ENCODE measurements at places on chromosomes 2 and 18. TPM values are rescaled to one million over a fixed set of nuclear protein-coding genes. Genes with fewer than 3 reads are reported as not detected.

Gene RMDN2
- 6.6 TPM for total RNA-seq

Gene SH3BP4
- total RNA-seq = 17.5 TPM

Gene SH3YL1
- 21.1 TPM for total RNA-seq

Gene CD8A
- 1.3 TPM for total RNA-seq

Gene SCN9A
- total RNA-seq = 5.7 TPM

Gene ANKMY1
- 12.9 TPM for total RNA-seq

Gene SLC30A3
- 1.4 TPM for total RNA-seq

Gene IRS1
- 10.8 TPM for total RNA-seq

Gene ZNF804A
- total RNA-seq = 1.2 TPM

Gene SCN2A
- 0.62 TPM for total RNA-seq

GRCh38 chr2:157349949-157350515 is 24.4 kb upstream of the ERMN start:
- DNase-seq = no peak

- no peak for DNase-seq
Measured at GRCh38 chr2:168330624-168331423, 83.4 kb upstream of the STK39 start.

DNA sequence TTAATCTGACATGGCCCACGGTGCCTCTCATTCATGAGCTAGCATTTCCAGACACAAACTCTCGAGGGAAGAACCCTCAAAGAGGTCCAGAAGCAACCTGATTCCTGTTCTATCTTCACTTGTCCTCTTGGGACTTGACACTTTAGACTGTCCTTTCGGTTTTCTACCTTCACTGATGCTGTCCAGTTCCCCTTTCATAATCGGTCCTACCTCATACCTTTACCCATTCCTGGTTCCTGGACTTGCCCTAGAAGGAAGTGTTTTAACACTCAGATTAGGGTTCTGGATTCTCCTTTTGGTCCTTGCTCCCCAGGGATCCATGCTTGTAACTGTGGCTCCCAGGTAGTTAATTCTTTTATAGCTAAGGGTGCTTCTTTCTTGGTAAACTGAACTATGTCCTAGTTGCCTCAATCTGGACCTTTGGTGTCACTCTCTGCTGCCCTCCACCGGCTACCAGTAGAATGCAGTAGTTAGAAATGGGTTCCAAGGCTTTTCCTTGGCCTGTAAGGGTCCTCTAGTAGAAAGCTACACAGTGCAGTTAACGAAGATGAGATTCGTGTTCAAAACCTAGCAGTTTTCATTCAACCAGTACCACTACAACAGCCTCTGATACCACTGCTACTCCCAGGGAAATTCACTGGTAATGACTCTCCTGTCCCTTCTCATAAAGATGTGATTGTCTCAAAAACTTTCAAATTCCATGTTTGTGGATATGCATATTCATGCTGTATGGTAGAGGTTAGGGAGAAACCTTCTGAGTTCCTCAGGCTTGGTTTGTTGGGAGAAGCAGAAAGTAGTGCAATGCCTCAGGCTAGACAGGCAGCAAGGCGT is 178.1 kb upstream of the CYP26B1 start:
- DNase-seq = no peak

DNA sequence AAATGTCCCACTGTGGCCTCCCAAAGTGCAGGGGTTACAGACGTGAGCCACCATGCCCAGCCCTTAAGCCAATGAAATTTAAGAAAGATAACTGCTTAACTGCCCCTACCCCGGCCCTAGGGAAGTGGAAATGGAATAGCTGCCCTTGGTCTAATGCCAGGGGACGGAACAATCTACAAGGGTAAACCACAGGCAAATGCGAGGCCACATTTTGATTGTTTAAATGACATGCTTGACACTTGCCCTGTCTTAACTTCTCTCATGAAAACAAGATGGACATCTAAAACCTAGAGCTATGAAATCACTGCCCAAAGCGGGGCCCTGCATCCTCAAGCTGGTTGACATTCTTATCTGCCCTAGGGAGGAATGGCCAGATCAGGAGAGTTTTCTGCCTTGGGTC is 5.5 kb upstream of the ITSN2 start:
- no peak for DNase-seq

- DNase-seq = no peak
Measured at GRCh38 chr18:46273861-46274260, 169.7 kb downstream of the HAUS1 start.

DNA sequence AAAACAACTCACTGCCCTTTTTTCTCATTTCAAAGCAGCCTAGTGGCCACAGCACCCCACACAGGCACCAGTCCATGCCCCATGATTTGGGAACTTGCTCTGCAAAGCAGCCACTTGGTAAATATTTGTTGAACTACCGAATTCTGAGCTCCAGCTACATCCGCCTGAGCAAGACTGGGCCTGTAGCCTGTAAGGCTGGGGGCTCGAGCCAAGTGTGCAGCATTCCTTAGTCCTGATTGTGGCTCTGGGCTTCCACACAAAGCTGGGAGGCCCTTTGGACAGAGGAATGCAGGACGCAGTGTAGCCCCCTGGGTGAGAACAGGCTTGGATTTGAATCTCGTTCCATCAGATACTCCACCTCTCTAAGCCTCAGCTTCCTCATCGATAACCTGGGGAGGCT is 88.4 kb downstream of the ACTR2 start:
- peak; percentile 89 for DNase-seq

DNA sequence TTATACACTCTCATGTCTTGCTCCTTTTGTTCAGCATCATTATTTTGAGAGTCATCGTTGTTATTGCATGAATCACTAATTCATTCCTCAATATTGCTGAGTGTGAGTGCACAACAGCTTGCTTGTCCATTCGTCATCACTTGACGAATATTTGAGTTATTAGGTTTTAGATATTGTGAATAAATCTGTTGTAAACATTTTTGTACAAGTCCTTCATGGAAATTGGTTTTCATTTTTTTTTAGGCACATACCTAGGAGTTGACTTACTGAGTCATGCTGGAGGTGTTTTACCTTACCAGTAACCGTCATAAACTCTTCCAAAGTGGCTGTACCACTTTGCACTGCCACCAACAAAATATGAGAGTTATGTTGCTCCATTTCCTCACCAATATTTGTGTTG is 84.2 kb upstream of the NCK2 start:
- no peak for DNase-seq

DNA sequence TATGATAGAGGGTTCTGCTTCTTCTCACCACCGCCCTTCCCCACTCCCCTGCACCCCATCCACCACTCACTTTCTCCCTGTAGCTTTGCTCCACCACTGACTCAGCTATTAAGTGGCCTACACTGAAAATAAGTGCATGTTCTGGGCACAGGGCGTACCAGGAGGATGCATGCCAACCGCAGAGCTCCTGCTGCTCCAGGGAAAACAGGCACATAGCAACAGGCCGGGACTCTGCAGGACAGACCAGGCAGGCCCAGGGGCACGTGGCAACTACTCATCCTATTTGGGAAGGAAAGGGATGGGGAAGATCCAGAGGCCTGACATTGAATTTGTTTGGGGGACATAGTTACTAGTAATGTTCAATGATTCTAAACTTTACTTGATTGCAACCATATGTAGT is 28.4 kb downstream of the ARL4C start:
- no peak for DNase-seq

DNA sequence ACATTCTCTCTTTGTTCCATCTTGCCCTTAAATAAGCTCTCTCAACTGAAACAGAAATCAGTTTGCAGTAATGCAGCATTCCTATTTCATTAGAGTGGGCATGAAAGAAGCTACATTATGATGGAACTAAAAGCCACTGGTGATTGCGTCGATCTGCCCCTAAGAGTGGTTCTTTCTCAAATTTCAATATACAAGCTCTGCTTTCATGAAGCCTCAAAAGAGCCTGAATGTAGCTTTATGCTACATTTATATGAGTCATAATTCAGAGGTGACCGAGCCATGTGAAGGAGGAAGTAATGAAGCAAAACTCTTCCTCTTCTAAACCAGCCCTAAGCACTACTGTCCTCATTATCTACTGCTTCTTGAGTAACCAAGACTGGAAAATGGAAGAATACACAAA is 64.8 kb upstream of the CYTIP start:
- DNase-seq = no peak

- no peak for DNase-seq
Measured at GRCh38 chr2:227022608-227023007, 141.4 kb downstream of the COL4A4 start.

DNA sequence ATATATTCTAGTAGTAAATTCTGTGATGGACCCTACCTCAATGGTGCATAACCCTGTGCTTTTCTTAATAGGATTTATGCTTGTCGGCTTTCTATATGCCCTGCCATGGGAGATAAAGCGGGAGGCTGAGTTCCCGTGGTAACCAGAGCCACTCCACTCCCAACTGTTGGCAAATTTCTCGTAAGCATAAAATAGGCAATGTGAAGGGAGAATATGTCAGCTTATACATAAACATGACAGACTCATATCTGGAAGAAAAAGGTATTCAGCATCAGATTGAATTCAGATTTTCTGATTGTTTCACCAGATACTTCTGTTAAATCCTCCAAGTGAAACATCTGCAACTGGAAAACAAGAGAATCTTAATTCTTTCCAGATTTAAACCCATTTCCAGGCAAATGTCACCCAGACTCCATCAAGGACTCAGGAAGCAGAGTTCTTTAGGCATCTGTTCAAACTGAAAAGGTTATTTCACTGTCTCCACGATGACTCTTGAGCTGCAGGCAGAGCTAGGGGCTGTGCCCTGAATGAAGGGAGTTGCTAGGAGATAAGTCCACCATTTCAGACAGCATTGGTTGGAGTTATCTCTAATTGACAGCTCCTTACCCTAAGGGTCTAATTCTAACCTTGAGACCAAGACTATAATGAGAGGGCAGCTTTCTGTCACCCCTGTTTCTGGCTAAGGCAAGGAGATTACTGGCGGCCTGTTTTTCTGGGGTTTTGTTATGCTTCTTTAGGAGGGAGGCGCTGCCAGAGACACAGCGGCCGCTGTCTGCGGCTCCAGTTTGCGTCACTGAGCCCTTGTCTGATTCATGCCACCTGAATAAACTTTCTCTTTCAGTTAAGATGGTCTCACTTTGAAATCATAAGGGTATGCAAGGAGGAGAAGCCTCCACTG is 381.3 kb downstream of the SOX11 start:
- DNase-seq = no peak

GRCh38 chr2:239747274-239747673 is 277.9 kb downstream of the NDUFA10 start:
- no peak for DNase-seq

DNA sequence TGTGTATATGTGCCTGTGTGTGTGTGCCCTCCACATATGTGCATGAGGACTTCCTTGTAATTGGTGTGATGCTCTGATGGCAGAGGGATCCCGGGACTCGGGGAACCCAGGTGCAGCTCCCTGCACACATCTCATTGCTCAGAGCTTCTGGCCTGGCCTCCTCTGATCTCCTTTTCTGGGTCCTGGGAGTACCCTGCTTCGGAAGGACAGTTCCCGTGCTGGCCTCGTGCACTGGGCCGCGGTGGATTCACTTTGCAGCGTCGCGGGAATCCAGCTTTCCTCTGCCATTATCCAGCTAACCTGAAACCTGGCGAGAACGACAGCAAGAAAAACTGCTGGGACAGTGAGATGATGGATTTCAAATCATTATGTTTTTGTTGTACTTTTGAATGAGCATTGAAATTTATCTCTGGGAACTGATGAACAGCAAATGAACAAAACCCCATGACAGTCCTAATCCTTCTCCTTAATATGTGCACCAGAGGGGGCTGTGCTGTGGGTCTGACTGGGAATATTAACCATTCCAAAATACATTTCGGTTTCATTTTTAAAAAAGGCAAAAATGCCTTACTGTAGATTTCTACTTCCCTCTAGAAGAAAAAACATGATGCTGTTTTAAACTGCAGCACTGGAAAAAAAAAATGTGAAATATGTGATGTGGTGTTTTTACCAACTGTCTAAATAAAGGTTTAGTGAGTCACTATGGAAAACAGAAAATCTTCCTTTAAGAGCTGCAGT is 78.2 kb downstream of the PTGR3 start:
- DNase-seq = peak; percentile 44

GRCh38 chr2:188512456-188512855 is 220.8 kb downstream of the GULP1 start:
- DNase-seq = no peak

GRCh38 chr2:240401781-240402551 is 33.5 kb upstream of the GPC1 start:
- peak; percentile 62 for DNase-seq

DNA sequence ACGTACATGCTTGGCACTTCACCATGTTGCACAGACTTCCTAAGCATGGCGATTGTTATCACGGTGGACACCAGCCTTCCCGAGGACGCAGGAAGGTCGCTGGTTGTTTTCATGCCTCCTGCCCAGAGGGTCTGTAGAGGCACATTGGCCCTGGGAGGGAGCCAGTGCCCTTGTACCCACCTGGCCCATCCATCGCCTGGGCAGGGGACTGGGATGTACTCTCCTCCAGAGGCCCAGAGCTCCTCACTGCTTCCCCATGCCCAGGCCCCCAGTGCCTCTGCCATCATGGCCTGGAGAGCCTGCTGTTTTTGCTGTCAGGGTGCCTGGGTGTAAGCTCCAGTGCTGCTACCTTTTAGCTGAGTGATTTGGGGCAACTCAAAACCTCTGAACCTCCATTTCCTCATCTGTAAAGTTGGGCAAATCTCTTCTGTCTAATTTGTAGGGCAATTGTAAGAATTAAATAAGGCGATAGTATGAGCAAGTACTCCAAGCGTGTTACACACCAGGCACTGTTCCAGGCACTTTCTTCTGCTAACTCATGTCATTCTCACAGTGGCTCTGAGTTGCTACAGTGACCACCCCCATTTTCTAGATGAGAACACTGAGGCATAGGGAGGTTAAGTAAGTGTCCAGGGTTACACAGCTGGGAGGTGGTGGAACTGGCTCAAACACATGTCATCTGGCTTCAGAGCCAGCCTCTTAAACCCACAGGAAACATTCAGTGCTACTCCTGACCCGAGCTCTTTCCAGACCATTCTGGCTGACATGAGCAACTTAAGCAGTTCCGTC is 45.3 kb downstream of the GREB1 start:
- peak; percentile 55 for DNase-seq

GRCh38 chr2:112783187-112783714 is 1.0 kb downstream of the IL1A start:
- no peak for DNase-seq

GRCh38 chr2:121804340-121804739 is 48.9 kb downstream of the TSN start:
- no peak for DNase-seq

- no peak for DNase-seq
Measured at GRCh38 chr2:214377286-214377624, 33.6 kb upstream of the VWC2L start.

DNA sequence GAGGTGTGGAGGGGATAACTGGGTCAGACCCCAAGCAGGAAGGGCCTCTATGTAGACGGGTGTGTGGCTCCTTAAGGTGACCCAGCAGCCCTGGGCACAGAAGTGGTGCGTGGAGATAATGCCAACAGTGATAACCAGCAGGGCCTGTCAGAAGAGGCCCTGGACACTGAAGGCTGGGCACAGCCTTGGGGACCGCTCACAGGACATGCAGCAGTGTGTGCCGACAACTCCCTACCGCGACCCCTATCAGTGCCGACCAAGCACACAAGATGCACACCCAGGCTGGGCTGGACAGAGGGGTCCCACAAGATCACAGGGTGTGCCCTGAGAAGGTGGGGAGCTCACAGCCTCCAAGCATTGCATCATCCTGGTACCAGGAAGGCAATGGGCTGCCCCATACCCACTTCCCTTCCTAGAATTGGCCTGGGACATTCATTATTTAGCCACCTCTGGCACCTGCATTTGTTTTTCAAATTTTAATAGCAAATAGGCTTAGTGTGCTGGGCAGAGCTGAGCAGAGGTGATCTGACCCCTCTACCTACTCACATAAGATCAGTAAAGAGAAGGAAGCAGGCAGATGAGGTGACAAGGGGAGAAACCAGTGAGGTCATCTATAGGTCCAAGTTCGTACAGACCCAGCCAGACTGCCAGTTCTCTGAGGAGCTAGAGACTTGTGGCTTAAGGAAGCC is 55.2 kb downstream of the BCL11A start:
- DNase-seq = no peak
